Right kidney (tissue), 9 donors: ENCODE measurements at places on chromosomes 7 and 10.

- DNase-seq, result peak; percentile 35
Observed at GRCh38 chr10:49611166-49611815, 1.2 kb downstream of the SLC18A3 start.

DNA sequence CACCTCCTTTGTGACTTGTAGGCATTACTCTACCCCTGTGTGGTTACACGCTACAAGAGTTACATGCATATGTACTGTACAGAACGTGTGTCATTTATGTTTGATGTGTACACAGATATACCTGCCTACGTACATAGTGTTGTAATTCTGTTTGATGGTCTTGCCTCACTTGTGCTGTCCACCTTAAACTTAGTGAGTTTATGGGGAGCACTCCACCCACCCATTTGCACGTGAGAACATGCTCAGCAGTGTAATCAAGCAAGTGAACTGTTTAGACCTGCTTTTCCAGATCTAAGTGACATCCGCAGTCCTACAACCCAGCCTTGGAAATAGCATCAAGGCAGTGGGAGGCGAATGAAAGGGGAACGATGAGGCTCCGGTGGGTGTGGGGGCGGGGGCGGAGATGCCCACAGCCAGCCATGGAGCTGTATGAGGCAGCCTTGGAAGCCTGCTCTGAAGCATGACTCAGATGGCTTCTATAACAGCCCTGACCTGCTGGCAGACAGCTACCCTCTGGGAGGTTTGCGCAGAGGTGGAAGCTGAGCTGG is 52.1 kb downstream of the SUFU start:
- no peak for DNase-seq

DNA sequence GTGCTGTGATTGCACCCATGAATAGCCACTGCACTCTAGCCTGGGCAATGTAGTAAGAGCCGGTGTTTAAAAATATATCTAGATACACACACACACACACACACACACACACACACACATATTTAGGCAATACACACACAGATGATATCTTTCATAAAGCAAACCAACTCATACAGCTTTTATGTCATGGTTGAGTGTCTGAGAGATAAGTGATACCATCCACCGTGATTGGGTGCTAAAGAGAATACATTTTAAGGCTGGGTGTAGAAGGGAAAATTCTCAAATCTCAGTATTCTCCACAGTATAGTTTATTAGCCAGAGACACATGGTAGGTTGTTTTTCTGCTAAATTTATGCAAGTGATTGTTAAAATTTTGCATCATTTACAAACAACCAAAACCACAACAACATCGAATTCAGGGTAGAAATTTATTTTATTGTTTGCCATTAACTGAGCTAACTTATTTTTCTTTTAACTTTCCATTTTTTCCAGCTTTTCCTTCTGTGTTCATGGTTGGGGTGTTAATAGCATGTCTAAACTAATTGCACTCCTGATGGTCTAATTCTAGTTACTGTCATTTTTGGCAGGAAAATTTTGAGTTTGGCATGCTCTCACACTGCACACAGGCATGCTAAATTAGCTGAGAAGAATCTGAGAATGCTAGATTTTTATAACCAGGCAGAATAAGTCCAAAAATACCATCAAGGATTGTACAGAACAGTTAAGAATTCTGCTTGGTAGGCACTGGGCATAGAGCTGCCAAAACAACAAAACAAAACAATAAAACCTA is 57.9 kb upstream of the SYPL1 start:
- no peak for DNase-seq

- DNase-seq, result no peak
Observed at GRCh38 chr7:1127001-1127400, 33.0 kb downstream of the ZFAND2A start.

DNA sequence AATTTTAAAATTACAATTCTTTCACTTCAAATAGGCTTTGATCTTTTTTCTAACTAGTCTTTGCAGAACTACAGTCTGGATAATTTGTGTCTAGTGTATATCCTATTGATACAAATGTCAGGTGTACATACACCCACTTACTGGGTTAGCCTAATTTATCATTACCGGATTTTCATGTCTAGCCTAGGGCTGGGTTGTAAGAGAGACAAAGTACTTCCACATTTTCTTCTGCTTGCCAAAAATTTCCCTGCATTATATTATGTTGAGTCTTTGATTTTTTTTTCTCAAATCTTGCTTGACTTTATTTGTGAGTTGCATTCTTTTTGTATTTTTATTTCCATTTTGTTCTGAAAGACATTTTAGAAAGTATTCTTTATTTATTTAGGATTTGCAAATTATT is 284.8 kb upstream of the FZD8 start:
- no peak for DNase-seq

GRCh38 chr7:7188742-7189141 is 6.4 kb downstream of the C1GALT1 start:
- no peak for DNase-seq

DNA sequence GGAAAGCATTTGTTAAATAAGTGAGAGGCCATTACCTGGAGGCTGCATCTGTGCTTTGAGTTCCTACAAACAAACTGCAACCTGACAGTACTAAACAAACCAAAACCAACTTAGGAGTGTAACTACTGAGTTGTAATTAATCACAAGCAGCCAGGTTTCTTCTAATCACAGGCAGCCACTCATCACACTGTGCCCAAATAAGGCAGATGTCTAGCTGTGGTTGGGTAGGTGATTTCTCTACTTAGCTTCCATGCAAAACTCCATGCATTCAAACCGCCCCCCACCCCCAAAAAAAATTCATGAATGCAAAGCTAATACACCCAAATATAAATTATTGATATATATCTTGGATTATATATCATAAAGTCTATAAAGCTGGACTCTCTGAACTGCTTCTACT is 461.1 kb downstream of the ARL4A start:
- no peak for DNase-seq

GRCh38 chr10:128484041-128484440 is 357.8 kb upstream of the MKI67 start:
- no peak for DNase-seq

GRCh38 chr10:128160297-128160711 is 34.1 kb upstream of the MKI67 start:
- DNase-seq, result no peak

DNA sequence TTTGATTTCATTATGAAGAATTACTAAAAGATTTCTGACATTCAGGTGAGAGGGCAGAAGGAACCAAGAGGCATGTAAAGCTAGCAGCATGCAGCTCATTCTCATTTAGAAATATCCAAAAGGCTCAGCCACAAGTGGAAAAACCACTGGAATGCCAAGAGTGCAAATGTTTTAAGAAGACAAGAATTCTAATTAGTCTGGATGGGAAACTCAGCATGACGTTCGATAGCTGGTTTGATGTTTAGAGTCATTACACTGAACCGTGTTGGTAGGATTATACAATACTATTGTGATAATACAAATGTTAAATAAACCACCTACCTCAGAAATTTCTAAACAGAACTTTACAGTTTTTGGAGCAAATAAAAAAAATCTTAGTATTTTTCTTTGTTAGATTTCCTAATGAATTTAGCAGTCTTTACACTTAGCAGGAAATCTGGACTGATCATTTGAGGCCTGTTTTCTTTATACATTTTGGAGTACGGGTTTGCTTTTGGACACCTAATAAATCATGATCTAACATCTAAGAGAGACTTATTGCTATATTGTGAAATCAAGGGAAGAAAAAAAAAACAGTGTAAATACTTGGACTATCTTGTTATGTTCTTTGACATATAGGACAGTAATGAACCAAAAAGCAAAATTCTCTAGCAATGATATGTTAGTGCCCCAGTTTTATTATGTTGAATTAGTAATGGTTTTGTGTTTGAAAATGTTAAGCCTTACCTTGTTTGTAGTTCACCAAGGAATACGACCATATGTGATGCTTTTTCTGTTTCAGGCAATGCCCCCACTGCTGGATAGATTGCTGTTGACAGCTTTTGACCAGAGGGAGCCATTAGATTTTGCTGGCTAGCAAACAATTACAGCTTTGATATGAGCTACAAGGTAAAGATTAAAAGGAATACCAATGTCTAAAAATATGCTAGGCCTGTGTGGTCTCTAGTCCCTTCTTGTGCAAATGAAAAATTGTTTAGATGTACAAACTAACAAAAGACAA is 354.1 kb upstream of the SEMA3A start:
- no peak for DNase-seq

GRCh38 chr10:49335364-49335972 is 36.5 kb downstream of the C10orf71 start:
- no peak for DNase-seq

- DNase-seq, result no peak
Observed at GRCh38 chr7:139738101-139738489, 39.7 kb downstream of the HIPK2 start.

GRCh38 chr7:13107291-13107690 is 419.9 kb downstream of the ARL4A start:
- no peak for DNase-seq

DNA sequence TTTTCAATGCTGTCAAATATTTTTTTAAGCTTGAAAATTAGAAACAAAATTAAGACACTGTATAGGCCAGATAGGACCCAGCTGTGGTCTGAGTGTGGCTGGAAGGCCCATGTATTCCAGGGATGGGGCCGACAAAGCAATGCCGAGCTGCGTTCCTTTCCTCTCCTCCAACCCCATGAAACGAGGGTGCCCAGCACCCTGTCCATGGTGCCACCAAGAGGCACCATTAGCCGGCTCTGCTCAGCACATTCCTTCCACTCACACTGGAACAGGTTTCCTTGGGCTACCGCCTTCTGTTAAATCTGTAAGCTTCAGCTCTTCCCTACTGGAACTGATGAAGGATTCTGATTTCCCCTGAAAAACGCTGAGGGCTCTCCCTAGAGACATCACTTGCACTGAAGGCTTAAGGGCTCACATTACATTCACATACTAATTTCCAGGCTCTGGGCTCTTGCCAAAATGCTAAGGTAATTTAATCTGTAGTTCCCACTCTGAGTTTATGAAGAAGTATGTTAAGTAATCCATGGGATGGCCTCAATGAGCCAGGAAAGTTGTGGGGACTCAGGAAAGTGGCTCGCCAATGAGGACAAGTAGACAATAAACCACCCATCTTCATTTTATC is 73.7 kb upstream of the CAMK2B start:
- no peak for DNase-seq

- DNase-seq, result no peak
Observed at GRCh38 chr10:114519306-114519669, 115.0 kb upstream of the AFAP1L2 start.

DNA sequence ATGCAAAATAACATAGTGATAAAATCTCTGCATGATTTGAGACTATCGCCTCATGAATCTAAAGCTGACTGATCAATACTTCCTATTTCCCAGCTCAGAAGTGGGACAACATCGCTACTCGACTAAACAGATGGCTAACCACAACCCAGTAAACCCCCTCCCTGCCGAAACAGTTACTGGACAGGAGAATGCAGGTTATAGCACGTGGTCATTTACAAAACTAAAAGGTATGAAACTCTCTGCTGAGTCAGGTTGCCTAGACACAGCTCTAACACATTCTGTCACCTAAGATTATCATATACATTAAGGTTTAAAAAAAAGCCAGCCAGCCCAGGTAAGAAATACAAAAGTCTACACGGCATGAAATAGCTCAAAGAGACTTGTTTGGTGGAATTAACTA is 64.0 kb downstream of the CTBP2 start:
- DNase-seq, result no peak

DNA sequence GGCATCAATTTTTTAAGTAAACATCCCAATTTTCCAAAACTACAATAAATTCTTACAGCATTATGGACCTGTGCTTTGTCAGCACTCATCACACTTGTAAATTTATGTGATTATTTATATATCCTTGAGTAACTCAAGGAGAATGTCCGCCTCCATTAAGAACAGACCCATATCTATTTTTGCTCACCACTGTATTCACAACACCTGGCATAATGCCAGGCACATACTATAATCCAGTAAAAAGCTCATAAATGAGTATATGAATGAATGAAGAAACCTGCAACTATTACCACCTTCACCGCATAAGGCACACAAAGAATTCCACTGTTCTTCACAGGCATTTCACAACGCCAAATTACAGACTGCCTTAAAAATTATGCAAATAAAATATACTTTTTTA is 46.9 kb downstream of the MINDY3 start:
- no peak for DNase-seq

DNA sequence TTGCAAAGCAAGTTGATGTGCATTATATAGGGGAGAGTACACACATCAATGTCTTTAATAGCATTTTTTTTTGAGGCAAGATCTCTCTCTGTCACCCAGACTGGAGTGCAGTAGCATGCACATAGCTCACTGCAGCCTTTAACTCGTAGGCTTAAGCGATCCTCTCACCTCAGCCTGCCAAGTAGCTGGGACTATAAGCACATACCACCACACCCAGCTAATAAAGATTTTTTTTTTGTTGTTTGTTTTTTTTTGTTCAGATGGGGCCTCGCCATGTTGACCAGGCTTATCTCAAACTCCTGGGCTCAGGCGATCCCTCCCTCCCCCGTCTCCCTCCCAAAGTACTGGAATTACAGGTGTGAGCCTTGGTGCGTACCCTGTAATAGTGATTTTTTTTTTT is 1.5 kb downstream of the UMAD1 start:
- DNase-seq, result no peak

GRCh38 chr7:85535974-85536729 is 349.3 kb upstream of the SEMA3D start:
- no peak for DNase-seq

DNA sequence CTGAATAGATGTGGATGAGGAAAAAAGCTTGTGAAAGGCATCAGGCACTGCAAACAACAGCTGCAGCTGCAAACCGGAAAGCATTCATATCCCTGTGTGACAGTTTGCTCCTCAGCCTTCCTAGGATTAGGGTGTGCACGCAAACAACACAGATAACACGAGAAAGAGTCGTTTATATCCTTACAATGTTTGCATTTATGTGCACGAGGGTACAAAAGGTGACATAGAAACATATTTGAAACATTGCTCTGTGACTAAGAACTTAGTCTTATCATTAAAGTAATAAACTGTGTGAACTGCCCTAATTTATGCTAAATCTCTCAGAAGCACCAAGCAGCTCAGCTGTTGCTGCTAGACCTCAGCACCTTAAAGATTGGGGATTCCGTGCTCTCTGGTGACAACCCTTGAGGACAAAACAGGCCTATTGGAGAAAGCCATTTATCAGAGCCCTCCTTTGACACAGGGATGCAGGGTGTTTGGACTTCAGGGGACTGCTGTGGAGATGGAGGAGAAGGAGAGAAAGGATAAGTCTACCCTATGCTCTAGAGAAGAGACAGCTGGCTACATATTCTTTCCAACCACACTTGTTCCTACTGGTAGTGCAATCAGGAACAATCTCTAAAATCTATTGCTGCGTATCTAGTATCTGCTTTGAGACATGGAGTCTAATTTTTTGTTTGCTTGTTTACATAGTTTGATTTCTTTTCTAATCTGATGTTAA is 176.2 kb downstream of the GNAT3 start:
- DNase-seq, result peak; percentile 26

DNA sequence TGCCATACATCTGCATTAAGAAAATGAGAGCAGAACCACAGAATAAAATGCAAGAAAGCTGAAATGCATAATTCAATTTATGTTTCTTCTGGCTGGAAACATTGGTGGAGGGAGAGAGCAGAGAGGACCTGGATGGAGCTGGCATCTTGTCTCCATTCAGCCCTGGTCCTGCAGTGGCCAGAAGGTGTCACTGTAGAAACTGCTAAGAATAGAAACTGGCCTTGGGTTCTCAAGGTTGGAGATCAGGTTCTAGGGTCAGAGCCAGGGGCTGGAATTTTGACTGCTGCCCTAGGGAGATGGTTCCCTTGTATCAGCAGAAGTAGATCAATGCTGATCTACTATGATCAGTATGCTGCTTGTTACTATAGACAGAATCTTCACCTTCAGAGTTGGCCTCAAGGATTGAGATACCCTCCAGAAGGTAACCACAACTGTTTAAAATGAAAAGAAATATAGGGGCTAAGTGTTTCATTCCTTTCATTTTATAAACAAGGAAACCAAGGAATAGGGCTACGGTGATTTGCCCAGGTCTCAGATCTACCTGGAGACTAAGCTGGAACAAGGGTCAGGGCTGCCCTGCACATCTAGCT is 13.1 kb downstream of the TAS2R41 start:
- no peak for DNase-seq
